Esophagus muscularis mucosa (tissue), 4 donors: ENCODE measurements at places on chromosomes 4 and X. TPM values are rescaled to one million over a fixed set of nuclear protein-coding genes. Genes with fewer than 3 reads are reported as not detected.

Gene PFKFB1
- total RNA-seq: not detected

Gene HSFX3
- not detected for total RNA-seq

Gene SHROOM3
- 101 TPM for total RNA-seq

Gene CENPVL2
- not detected for total RNA-seq
